Stimulated activated CD4-positive, alpha-beta T cell treated with anti-CD3 and anti-CD28 coated beads, Interleukin-4, amount 100 ng/mL, for 1 hour (primary cell): ENCODE measurements at places on chromosomes 3 and 15.

GRCh38 chr3:98670020-98670419, 76.6 kb upstream of the CPOX start:
- no peak for DNase-seq

DNA sequence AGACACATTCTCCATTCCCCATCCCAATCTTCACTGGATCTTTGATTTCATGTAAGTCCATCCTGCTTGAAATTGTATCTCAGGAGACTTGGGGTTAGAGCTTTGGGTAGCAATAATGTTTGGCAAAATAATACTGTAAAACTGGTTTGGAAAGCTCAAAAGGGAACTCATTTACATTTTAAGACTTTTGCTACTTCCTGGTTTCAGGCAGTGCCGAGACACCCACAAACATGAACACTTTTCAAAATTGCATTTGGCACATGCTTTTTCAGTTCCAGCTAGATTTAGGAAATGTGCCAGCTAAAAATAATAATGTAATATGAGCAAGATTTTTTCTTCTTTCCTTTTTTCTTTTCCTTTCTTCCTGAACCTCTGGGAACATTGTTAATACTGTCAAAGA, 145.7 kb upstream of the CBLB start:
- no peak for DNase-seq

DNA sequence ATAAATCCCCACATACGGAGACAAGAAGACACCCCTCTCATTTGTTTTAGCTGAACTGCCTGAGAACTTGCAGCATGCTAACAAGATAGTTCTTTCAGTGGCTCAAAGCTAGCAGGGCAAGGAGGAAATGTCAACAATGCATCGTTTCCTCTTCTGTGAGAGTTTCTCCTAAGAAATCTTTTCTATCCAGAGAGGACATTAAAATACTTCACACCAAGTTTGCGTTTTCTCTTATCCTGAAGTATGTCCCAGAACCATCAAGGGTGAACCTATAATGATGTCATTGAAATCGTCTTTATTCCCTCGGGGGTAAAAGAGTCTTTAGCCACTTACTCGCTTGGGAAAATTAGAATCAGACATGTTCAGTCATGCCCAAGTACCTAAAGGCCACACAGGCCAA, 541.7 kb upstream of the MDFIC2 start:
- DNase-seq = no peak

GRCh38 chr15:42734076-42734672, 2.8 kb downstream of the CDAN1 start:
- DNase-seq = no peak

DNA sequence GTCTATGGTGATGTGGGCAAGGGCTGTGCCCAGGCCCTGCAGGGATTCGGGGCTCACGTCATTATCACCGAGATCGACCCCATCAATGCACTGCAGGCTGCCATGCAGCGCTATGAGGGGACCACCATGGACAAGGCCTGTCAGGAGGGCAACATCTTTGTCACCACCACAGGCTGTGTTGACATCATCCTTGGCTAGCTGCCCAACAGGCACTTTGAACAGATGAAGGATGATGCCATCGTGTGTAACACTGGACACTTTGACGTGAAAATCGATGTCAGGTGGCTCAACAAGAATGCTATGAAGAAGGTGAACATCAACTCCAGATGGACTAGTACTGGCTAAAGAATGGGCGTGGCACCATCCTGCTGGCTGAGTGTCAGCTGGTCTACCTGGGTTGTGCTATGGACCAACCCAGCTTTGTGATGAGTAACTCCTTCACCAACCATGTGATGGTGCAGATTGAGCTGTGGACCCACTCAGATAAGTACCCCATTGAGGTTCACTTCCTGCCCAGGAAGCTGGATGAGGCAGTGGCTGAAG, 6.1 kb upstream of the USP8 start:
- no peak for DNase-seq

DNA sequence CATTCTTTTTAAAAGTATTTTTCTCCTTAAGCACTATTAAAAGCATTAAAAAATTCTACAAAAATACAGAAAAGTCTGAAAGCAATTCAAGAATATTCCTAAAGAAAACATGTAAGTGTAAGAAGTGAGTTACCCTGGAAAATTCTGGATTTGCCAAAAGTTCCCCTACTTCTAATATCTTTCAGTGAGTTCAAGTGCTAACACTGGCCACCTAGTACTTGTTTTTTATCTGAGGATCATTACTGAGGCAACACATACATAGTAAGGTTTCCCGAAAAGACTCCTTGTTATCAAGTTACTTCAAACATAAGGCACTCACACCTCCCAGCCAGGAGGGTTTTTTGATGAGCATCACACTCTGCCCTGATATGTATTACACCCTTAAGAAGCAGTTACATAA, 158.4 kb downstream of the TIGIT start:
- no peak for DNase-seq

GRCh38 chr3:76203578-76203977, 418.2 kb upstream of the ZNF717 start:
- no peak for DNase-seq

- DNase-seq = no peak
These were observed 862.5 kb downstream of the CADM2 start for GRCh38 chr3:85821130-85821756.

DNA sequence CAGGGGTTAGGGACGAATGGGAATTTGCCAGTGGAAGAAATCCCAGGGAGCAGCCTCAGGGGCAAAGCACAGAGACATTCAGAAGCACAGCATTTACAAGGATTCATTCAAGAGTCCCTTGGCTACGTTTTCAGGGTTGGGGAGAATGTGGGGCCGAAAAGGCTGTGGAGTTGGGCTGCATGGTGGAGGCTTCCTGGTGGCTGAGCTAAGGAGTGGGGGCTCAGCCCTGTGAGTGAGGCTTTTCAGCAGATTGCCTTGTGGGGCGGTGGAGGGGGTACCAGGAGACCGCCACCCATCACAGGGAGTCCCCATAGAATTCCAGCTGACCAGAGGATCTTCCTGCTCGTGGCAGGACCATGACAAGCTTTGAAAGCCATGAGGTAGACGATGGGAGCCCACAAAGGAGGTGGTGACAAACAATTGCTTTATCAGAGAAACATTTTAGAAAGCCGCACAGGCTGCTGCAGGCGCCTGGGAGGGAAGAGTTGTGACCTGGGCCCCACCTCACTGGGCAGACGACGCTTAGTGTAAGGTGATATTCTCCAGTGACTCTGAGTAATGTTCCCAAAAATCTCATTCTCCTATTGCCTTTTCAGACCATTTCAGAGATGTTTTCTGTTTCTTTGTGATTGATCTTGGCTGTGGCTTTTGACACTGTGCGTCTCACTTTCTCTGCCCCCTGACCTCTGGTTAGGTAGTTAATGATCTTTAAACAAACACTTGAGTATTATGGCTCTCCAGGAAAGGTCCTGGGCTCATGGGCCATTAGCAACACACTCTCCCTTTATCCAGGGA, 128.0 kb downstream of the DNAJB8 start:
- DNase-seq = no peak

- peak; percentile 52 for DNase-seq
These were observed 119.9 kb downstream of the LMLN start for GRCh38 chr3:198079771-198080520.

GRCh38 chr3:120908030-120908794, at the start of gene STXBP5L:
TSS of gene STXBP5L (plus strand) at chr3:120908205. CDS start at chr3:120909579, 1,374 bp downstream.
- peak; percentile 45 for DNase-seq

DNA sequence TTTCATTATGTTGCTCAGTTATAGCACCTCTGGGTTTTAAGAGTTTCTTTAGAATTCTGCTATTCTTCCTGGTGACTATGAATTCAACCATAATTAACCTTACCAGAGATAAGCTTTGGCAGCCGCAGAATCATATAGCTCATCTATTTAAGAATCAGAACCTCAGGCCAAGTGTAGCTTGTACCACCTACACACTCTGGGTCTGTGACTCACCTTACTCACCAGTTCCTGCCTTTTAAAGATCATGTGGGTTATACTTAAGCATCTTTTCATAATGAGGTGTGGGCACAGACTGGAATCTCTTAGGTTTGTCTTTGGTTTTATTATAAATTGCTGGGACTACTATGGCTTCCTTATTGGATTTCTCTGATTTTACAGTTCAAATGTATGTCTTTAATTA, 21.9 kb downstream of the CDV3 start:
- DNase-seq = no peak
